Left renal cortex interstitium (tissue), 4 donors: ENCODE measurements at places on chromosomes 6 and 20. TPM values are rescaled to one million over a fixed set of nuclear protein-coding genes. Genes with fewer than 3 reads are reported as not detected.

- DNase-seq, result no peak
These were observed 82.5 kb upstream of the CCDC28A start for GRCh38 chr6:138690975-138691594.

FAM83C gene
- polyA plus RNA-seq, result not detected

- DNase-seq, result no peak
These were observed 62.6 kb upstream of the SALL4 start for GRCh38 chr20:51864967-51865366.

KHDC1 gene
- polyA plus RNA-seq, result 9.9 TPM

DNA sequence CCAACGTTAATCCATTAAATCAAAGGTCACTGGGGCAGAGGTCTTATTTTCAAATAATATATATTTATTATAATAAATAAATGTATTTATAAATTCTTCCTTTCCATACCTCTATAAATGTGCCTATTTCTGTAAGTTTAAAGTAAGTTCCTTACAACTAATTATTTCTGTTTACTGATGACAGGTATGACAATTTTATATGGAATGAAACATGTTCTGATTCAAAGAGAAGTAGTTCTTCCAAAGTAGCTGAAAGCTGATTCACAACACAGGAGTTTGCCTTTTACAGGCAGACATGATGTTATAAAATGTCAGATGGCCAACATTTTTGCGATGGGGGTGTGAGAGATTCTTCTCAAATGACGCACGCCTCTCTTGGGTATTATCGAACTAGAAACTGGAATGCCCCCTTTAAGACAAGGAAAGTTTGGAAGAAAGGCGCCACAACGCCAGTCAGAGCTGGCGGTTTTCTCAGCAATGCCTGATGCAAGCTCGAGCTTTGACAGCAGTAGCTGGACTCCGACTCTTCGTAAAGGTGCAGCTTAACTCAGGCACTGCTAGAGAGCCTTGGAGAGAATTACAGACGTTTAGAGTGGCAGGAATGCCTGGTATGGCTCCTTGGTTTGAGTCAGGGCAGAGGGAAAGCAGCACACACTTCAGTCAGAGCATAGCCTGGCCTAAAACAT lies 92.1 kb downstream of the FOXC1 start:
- DNase-seq, result no peak
